Activated naive CD8-positive, alpha-beta T cell treated with anti-CD3 and anti-CD28 coated beads, Interleukin-2, amount 50 U/mL, for 24 hours (primary cell): ENCODE measurements at places on chromosomes 4 and X.

DNA sequence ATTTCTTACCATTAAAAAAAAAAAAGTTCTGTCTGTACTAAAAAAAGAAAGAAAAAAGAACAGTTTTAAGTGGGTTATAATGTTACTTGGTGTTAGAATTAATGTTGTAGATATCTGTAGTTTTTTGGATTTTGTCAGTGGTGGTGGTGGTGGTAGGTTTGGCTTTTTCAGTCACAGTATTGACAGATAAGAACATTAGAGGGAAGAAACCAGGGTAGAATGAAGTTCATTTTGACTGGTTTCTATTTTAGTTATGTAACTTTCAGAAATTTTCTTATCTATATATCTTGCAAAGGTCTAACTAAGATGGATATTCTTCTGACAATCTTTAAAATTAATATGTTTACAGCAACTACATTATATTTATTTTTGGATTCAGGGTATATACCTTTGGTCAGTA lies 105.4 kb downstream of the FBXW7 start:
- DNase-seq: no peak

DNA sequence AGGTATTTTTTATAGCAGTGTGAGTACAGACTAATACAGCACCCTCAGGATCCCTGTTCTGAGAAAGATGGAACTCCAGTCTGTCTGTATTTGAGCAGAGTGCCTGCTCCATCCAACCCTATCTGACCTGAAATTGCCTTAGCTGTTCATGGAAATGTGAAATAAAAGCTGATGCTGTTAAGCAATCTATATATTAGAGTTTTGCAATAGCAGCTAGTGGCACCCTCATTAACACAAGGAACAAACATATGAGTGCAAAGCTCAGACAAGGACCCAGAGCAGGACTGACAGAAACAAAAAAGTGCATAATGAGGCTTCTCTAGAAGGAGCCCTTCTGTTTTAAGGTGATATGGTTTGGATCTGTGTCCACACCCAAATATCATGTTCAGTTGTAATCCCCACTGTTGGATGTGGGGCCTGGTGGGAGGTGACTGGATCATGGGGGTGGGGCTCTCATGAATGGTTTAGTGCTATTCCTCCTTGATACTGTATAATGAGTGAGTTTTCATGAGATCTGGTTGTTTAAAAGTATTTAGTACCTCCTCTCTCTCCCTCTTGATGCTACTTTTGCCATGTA lies 272.9 kb upstream of the KLF3 start:
- DNase-seq: no peak

DNA sequence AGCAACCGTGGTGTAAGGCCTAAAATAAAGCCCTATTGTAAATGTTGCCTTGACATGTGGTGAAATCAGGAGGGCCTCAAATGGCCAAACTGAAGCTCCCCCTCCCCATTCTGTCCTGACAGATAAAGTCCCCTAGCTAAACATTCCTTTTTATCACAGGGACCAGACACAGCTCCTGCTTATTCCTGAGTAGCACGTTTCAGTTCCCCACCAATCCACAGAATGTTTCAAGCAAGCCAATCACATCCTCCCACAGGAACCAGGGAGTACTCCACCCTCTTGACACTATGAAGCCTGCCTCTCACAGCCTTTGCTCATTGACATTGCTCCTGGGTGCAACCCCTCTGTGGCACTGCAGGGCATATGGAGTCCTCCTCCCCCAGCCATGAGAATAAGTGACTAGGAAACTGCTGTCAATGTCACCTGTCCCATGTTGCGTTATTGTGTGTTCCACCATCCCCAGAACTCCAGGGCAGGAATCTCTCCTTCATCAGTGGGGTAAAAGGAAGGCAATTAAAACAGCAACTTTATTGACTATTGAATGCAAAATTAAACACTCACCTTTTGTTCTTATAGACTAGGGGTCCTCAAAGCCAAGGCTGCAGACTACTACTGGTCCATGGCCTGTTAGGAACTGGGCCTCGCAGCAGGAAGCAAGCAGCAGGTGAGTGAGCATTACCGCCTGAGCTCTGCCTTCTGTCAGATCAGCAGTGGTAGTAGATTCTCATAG lies 128.1 kb downstream of the COL25A1 start:
- DNase-seq: no peak

GRCh38 chr4:24229978-24230377 lies 340.1 kb upstream of the PPARGC1A start:
- DNase-seq: no peak

GRCh38 chrX:78106651-78106986 lies 2.6 kb downstream of the PGK1 start:
- no peak for DNase-seq

GRCh38 chrX:43581888-43582539 lies 74.1 kb upstream of the MAOA start:
- DNase-seq: no peak

DNA sequence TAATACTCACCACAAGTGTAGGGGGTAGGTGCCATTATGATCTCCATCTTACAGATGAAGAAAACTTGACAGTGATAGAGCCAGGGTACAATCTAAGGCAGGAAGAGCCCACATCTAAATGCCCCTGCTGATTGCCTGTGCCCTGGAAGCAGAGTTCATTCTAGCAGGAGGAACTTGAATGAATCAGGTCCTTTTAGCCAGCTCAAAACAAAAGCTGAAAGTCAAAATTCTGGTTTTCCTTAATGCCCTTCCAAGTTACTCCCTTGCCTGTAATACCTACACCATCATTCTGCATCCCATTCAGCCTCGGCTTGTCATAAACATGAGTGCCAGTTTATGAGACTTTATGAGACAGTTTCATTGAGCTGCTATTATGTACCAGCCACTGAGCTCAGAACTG lies 89.6 kb downstream of the SCD5 start:
- DNase-seq: no peak
